ENCODE measurements at places on chromosomes 6 and 20. TPM values are rescaled to one million over a fixed set of nuclear protein-coding genes. Genes with fewer than 3 reads are reported as not detected.

PGC gene
- total RNA-seq = not detected

PROKR2 gene
- total RNA-seq = not detected

GJA10 gene
- not detected for total RNA-seq

DEK gene
- 131 TPM for total RNA-seq

APCDD1L gene
- total RNA-seq = not detected

NFATC2 gene
- 71.6 TPM for total RNA-seq

SLC13A3 gene
- not detected for total RNA-seq

NAPB gene
- 14.9 TPM for total RNA-seq

RSPO3 gene
- not detected for total RNA-seq

HCRTR2 gene
- not detected for total RNA-seq

CDC5L gene
- 20.9 TPM for total RNA-seq

RAET1L gene
- total RNA-seq = not detected

ZC3H12D gene
- 106 TPM for total RNA-seq

BFSP1 gene
- total RNA-seq = 0.87 TPM

OPN5 gene
- total RNA-seq = not detected

HRH3 gene
- total RNA-seq = not detected
